ENCODE measurements at places on chromosomes 4 and X. TPM values are rescaled to one million over a fixed set of nuclear protein-coding genes. Genes with fewer than 3 reads are reported as not detected.

Gene USP11
- 80.8 TPM for total RNA-seq

Gene MAGEC1
- not detected for total RNA-seq

Gene FAAH2
- total RNA-seq: 0.20 TPM

Gene SERPINA7
- total RNA-seq: not detected

Gene LGI2
- 0.27 TPM for total RNA-seq

GRCh38 chr4:183053681-183054080 lies 45.4 kb upstream of the WWC2 start:
- DNase-seq: no peak
- H3K4me3 ChIP-seq: no peak overlapping the region
- no peak overlapping the region for H3K27ac ChIP-seq

GRCh38 chrX:133746593-133746992 lies 238.8 kb downstream of the GPC3 start:
- H3K4me3 ChIP-seq: no peak overlapping the region
- H3K27ac ChIP-seq: no peak overlapping the region
- peaks cover 2% of the 10 kb centered on the region for H3K4me1 ChIP-seq
- DNase-seq: no peak
- H3K27me3 ChIP-seq: no peaks in the 10 kb centered on the region
- H3K36me3 ChIP-seq: no peaks in the 10 kb centered on the region

GRCh38 chr4:64399313-64400109 lies 9.7 kb downstream of the TECRL start:
- no peaks in the 10 kb centered on the region for H3K27me3 ChIP-seq
- no peak overlapping the region for H3K27ac ChIP-seq
- no peak for DNase-seq
- H3K4me1 ChIP-seq: no peaks in the 10 kb centered on the region
